Brain pericyte (primary cell): ENCODE measurements at places on chromosomes 1 and 21.

- no peak for DNase-seq
These were observed 16.5 kb downstream of the LSS start for GRCh38 chr21:46211786-46212720.

DNA sequence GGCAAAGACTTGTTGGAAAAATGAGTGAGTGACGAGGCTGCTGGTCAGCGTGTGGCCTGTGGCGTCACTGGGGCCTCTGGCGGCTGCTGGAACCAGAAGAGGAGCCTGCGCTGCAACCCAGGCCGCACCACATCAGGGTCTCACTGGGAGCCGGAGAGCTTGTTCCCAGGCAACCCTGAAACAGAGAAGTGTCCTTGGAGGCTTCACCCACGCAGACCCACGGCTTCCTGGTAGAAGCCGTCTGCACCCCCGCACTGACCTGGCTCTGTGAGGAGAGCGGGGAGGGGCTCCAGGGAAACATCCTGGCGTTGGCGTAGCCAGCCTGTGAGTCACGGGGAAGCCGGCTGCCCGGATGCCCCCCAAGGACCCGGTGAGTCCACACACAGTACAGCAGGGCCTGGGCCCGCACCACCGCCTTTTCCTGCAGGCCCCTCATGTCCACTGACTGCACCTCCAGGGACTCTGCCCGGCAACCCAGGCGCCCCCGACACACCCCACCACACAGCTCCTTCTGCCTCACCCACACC is 57.4 kb downstream of the COL6A1 start:
- DNase-seq, result peak; percentile 89

- DNase-seq, result no peak
These were observed 99.7 kb downstream of the PRDM16 start for GRCh38 chr1:3168678-3169077.

GRCh38 chr1:86787621-86788020 is 83.2 kb downstream of the SH3GLB1 start:
- no peak for DNase-seq

DNA sequence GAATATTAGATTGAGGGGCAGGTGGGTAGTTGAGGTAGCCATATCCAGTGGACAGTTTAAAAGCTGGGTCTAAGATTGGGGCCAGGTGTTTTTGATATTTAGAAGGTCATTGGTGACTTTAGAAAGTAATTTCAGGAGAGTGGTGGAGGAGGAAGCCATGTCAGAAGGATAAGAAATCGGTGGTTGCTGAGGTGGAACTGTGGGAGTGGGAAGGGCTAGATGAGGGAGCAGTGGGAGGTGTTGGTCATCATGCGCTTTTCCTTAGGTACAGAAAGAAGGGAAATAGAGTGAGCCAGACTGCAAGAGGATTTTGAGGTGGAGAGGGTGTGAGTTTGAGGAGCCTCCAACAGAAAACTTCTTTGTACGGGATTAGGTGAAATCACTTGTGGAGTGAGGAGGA is 7.2 kb downstream of the MTR start:
- no peak for DNase-seq

GRCh38 chr1:183180218-183180617 is 5.8 kb upstream of the LAMC2 start:
- DNase-seq, result no peak

GRCh38 chr1:117284399-117285215 is 73.9 kb upstream of the VTCN1 start:
- peak; percentile 18 for DNase-seq

GRCh38 chr1:5907386-5907785 is 84.8 kb downstream of the NPHP4 start:
- no peak for DNase-seq

DNA sequence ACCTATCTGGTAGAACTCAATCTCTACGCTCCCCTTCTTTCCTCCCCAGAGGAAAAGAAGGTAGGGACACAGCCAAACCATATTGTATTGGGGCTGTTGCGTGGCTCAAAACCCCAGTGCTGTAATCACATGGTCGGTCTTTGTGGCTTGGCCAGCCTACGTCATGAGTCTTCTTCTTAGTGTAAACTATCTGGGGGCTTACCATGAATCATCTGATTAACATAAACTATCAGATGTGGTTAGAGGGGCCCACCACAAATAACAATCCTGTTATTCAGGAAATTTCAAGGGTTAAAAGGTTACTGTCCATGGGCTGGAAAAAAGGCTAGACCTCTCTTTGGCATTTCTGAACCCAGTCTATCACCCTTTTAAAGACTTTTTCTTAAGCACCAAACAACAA is 49.5 kb upstream of the GPR52 start:
- no peak for DNase-seq
